Muscle of arm (tissue), 14 donors: ENCODE measurements at places on chromosomes 2 and 18. TPM values are rescaled to one million over a fixed set of nuclear protein-coding genes. Genes with fewer than 3 reads are reported as not detected.

ZNF892 gene
- polyA plus RNA-seq: 2.8 TPM

DSG3 gene
- not detected for polyA plus RNA-seq

INPP5D gene
- polyA plus RNA-seq: 5.5 TPM

NPAS2 gene
- polyA plus RNA-seq: 9.8 TPM

ASB18 gene
- not detected for polyA plus RNA-seq

L3MBTL4 gene
- polyA plus RNA-seq: 2.2 TPM

CROCC2 gene
- polyA plus RNA-seq: 0.27 TPM

ABCG8 gene
- 0.01 TPM for polyA plus RNA-seq

ZBTB7C gene
- 5.1 TPM for polyA plus RNA-seq

DCDC2C gene
- 0.32 TPM for polyA plus RNA-seq

FAP gene
- 110 TPM for polyA plus RNA-seq

GIGYF2 gene
- not detected for polyA plus RNA-seq

IL18R1 gene
- 0.44 TPM for polyA plus RNA-seq

ARHGEF4 gene
- 7.7 TPM for polyA plus RNA-seq

SH3RF3 gene
- 3.3 TPM for polyA plus RNA-seq

GALNT5 gene
- polyA plus RNA-seq: not detected

COLEC12 gene
- polyA plus RNA-seq: 32.2 TPM

TOGARAM2 gene
- polyA plus RNA-seq: 2.7 TPM

ZNF396 gene
- 1.00 TPM for polyA plus RNA-seq

SERPINB13 gene
- polyA plus RNA-seq: not detected

DSC3 gene
- 3.8 TPM for polyA plus RNA-seq

LIPG gene
- 5.1 TPM for polyA plus RNA-seq

ST6GAL2 gene
- 3.3 TPM for polyA plus RNA-seq

SPOPL gene
- polyA plus RNA-seq: 13.6 TPM

DYNAP gene
- polyA plus RNA-seq: not detected
